COR-L47 (cell line): ENCODE measurements at places on chromosomes 6 and 20.

GRCh38 chr6:119541132-119541905 is 191.8 kb upstream of the MAN1A1 start:
- no peak for DNase-seq

- DNase-seq: no peak
Measured at GRCh38 chr20:14989535-14990290, 652.3 kb upstream of the FLRT3 start.

GRCh38 chr20:301886-302848 is 4.8 kb downstream of the ZCCHC3 start:
- no peak for DNase-seq

- DNase-seq: no peak
Measured at GRCh38 chr6:39157511-39157910, 42.5 kb upstream of the SAYSD1 start.

DNA sequence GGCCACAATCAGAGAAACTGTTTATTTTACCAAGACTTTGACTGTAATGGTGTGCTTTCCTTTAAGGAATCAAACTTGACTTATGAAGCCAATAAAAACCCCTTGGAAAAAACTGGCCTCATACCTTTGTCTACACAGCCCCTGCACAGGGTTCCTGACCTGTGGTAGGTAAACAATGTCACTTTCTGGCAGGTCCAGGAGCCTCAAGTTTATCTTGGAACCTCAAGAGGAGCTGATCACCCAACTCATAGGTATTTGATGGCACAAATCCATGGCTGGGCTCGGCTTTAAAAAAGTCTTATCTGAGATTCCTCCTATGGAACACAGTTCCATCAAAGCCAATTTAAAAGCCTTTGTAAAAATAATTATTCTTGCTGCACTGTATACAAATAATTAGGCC is 61.0 kb downstream of the AGPAT4 start:
- no peak for DNase-seq
